Hindlimb muscle (tissue), 1 donor: ENCODE measurements at places on chromosomes 4 and X.
A peak's percentile ranks its signal among the peaks of the same experiment; 100 is the strongest.

GRCh38 chrX:52363247-52363883 lies 5.5 kb upstream of the XAGE2 start:
- no peak for DNase-seq

DNA sequence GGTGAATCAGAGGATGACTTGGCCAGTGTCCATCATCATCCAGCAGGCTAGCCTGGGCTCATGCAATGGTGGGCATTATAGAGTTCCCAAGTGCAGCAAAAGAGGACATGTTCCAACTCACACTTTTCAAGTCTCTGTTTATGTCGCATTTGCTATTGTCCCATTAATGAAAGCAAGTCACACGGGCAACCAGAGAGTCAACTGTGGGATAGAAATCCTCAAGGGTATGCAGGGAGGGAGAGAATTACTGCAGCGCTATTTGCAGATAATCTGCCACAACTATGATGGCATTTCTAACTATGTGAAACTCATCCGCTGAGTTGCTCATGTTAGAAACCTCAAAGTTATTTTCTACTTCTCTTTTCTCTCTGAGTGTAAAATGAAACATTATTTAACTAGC lies 78.5 kb upstream of the TAB3 start:
- DNase-seq, result no peak

DNA sequence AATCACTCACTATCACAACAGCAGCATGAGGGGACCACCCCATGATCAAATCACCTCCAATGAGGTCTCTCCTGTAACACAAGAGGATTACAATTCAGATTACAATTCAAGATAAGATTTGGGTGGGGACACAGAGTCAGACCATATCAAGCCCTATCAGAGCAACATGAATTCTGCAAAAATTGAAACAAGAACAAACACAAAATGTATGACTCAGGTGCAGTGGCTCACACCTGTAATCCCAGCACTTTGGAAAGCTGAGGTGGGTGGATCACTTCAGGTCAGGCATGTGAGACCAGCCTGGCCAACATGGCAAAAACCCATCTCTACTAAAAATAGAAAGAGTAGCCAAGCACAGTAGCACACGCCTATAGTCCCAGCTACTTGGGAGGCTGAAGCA lies 13.4 kb upstream of the HPSE start:
- no peak for DNase-seq

DNA sequence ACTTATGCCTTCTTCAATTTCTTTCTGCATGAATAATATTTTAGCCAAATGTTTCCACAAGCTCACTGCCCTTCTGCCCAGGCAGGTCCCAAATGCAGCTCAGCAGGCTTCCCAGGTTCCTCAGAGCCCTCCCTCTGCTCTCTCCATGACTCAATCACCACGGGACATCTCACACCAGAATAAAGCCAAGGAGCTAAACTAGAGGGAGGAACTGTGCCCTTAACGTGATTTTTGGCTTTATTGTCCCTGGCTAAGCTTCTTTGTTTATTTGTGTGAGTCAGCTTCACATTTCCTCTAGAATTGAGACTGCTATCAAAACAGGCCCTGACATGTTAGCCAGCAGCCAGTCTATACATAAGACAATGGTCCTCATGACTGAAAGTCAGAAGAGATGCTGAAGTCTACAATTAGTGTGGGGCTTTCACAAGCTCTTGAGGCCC lies 186.4 kb upstream of the GALNT7 start:
- no peak for DNase-seq

- peak; percentile 29 for DNase-seq
Observed at GRCh38 chrX:71103110-71103983, 3.2 kb downstream of the CXorf65 start.

DNA sequence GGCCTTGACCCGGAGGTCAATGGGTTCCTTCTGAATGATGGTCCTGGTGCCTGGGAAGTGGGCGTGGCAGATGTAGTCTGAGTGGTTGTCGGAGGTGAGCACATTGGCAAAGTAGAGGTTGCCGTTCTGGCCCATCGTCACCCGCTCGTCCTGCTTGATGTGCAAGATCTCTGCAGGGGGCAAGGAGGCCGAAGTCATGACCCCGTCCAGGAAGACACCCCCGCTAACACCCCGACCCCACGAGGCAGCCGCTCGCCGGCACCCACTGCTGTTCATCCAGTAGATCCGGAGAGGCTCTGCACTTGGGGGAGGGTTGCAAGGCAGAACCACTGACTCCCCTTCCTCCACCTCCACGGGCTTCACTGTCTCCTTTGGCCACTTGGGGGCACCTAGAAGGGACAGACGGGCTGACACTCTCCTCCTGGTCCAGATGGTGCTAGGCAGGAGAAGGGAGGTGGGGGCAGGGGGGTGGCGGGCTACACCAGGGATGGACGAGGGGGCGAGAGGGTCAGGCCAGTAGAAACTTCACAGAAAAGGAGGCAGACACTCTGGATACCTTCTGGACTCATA lies 15.1 kb downstream of the L1CAM start:
- no peak for DNase-seq

GRCh38 chrX:43882294-43882681 lies at the start of gene MAOB:
MAOB (minus strand) TSS chrX:43882450; CDS start chrX:43882299, 151 bp downstream.
- DNase-seq, result no peak

- DNase-seq, result no peak
Observed at GRCh38 chrX:38804432-38804681, 3.1 kb downstream of the MID1IP1 start.

GRCh38 chr4:1298461-1298860 lies 8.8 kb downstream of the MAEA start:
- DNase-seq, result no peak

DNA sequence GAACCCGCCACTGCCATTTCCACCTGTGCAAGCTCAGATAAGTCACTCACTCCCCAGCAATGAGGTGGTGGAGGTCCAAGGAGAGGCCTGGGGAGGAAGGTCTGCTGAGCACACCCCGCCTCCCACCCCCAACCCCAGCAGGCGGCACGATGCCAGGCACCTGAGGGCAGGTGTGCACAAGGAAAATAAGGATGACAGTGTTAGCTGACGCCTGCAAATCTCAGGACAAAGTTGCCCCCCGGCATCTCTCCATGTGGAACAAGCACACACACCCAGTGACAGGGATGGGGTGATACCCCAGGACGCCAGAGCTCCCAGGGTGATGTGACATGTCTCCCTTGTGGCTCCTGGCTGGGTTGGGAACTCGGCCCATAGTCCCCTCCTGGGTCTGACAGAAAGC lies 9.9 kb downstream of the JAKMIP1 start:
- DNase-seq, result no peak

- DNase-seq, result no peak
Observed at GRCh38 chr4:154184238-154184637, 307.4 kb downstream of the DCHS2 start.

DNA sequence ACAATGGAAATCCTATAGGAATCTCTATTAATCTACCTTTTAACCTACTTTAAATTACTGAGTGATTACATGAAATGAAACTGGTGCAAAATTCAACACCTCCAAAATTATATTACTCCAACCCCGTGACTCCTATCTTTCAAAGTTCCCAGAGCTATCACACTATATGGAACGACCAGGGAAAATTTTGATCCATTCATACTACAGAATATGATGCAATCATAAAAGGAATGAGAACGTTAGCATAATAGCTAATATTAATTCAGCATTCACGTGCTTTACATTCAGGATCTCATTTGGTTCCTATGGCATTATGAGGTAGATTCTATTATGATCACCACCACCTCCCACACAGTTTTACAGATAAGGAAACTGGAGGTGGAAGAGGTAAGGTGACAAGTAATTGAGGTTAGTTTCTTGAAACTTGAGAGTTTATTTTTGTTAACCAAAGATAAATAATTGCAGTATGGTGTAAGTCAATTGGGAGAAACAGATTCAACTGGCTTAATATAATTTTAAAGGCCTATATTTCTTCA lies 29.4 kb upstream of the INTS6L start:
- DNase-seq, result no peak

- DNase-seq, result peak; percentile 72
Observed at GRCh38 chr4:102825261-102826091, 1.9 kb downstream of the UBE2D3 start.

- peak; percentile 44 for DNase-seq
Observed at GRCh38 chrX:152926279-152926678, 28.4 kb downstream of the ZNF185 start.

DNA sequence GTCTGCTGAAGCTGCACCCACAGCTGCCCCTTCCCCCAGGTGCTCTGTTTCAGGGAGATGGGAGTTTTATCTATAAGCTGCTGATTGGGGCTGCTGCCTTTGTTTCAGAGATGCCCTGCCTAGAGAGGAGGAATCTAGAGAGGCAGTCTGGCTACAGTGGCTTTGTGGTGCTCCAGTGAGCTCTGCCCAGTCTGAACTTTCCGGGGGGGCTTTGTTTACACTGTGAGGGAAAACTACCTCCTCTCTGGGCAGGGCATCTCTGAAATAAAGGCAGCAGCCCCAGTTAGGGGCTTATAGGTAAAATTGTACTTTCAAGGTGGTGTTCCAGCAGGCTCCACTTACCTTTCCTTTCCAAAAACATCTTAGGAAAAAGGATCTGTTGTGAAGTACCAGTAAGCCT lies 242.2 kb downstream of the SPRY1 start:
- no peak for DNase-seq

- no peak for DNase-seq
Observed at GRCh38 chr4:10569491-10569890, 112.3 kb upstream of the ZNF518B start.

GRCh38 chr4:72360075-72360474 lies 208.9 kb downstream of the ADAMTS3 start:
- no peak for DNase-seq

DNA sequence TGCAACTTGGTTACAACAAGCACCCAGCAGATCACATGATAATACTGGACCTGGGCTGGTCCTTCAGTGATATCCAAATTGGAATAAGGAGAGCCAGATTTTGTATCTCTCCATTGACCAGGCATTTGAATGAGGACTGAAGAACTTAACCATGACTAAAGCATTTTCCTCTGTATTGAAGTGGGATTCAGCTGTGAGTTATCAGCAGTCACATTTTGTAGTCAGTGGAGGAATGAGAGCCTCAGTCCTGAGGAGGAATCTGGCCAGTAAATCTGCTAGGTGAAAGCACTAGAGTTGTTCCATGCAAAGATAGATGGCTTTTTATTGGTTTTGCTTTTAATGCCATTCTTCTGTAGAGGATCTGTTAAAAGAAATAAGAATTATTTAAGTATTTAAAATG lies 1506.0 kb downstream of the PCDH7 start:
- no peak for DNase-seq

- DNase-seq, result no peak
Observed at GRCh38 chrX:63708801-63709200, 76.2 kb downstream of the ARHGEF9 start.

- DNase-seq, result peak; percentile 23
Observed at GRCh38 chrX:39820938-39821708, 276.6 kb downstream of the BCOR start.

- peak; percentile 89 for DNase-seq
Observed at GRCh38 chrX:149539283-149540130, 1.3 kb upstream of the EOLA1 start.

GRCh38 chrX:12804655-12805054 lies 13.4 kb downstream of the PRPS2 start:
- DNase-seq, result no peak

- no peak for DNase-seq
Observed at GRCh38 chr4:161813889-161814288, 349.9 kb downstream of the FSTL5 start.

DNA sequence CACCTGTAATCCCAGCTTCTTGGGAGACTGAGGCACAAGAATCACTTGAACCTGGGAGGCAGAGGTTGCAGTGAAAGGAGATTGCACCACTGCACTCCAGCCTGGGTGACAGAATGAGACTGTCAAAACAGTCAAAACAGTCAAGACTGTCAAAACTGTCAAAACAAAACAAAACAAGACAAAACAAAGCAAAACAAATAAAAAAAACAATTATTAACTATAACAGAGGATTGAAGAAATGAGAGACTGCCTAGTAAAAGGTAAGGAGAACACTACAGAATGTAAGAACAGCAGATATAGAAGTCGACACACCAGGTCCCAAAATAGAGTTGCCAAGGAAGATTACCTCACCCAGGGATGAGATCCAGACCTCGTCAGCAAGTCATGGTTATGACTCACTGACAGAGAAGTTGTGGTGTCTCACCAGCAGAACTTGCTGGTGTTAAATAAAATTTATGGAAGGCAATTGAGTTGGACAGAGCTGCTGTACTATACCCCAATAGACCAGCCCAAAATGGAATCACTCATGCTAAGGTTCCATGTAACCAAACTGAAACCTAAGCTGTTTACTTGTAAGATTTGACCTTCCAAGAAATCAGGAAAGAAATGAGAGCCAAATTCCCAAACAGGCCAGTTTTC lies 32.1 kb upstream of the GK start:
- DNase-seq, result no peak

GRCh38 chr4:106679063-106679462 lies 310.5 kb upstream of the GIMD1 start:
- no peak for DNase-seq

- DNase-seq, result no peak
Observed at GRCh38 chrX:46812445-46812844, 24.4 kb upstream of the RP2 start.

DNA sequence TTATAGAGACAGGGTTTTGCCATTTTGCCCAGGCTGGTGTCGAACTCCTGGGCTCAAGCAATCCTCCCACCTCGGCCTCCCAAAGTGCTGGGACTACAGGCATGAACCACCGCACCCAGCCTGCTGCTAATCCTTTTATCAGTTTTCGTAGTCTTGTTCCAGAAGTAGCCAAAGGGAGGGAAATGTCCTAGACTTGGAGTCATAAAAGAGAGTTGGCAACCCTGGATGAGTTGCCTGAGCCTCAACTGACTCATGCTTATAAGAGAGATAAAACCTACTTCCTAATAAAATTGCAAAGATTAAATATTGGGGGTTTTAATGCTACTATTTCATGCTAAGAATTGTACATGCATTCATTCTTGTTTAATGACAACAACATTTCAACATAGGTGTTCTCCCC lies 44.3 kb downstream of the CD40LG start:
- no peak for DNase-seq

- DNase-seq, result no peak
Observed at GRCh38 chr4:184280591-184281071, 63.0 kb upstream of the ENPP6 start.

DNA sequence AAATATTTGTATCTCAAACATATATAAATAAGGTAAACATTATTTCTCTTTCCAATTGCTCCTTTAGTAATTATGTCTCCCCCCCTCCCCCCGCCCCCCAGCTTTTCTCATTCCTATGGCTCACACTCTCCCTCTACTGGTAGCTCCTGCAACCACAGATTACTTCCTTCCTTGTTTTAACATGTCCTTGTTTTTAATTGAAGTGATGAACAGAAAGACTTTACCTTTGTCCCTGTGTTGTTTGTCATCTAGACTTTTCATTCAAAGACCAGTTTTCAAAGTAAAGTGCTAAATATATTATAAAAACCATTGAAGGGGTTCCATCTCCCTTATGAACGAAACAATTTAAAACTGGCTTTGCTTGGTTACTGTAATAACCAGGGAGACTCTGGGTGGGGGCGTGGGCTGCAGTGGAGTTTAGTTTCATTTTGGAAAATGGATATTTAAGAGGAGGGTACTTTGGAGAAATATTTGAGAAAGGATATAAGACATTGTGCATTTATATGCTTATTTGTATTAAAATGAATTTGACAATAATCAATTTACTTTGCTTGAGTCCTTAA lies 352.9 kb downstream of the RAPGEF2 start:
- no peak for DNase-seq

GRCh38 chr4:124642846-124643245 lies 69.7 kb downstream of the ANKRD50 start:
- no peak for DNase-seq

- peak; percentile 58 for DNase-seq
Observed at GRCh38 chrX:3346501-3347259, at the start of gene MXRA5. MXRA5 (minus strand) TSS chrX:3346652; CDS start chrX:3343833, 2,819 bp downstream.

GRCh38 chr4:173883821-173884220 lies 353.8 kb upstream of the HAND2 start:
- no peak for DNase-seq
